ENCODE measurements at places on chromosomes 13 and 19. TPM values are rescaled to one million over a fixed set of nuclear protein-coding genes. Genes with fewer than 3 reads are reported as not detected.

- no peaks in the 10 kb centered on the region for H3K27me3 ChIP-seq
- no peak for DNase-seq
- H3K4me3 ChIP-seq, result no peak overlapping the region
- no peak overlapping the region for H3K27ac ChIP-seq
Observed at GRCh38 chr13:59734393-59734792, 429.3 kb downstream of the DIAPH3 start.

DNA sequence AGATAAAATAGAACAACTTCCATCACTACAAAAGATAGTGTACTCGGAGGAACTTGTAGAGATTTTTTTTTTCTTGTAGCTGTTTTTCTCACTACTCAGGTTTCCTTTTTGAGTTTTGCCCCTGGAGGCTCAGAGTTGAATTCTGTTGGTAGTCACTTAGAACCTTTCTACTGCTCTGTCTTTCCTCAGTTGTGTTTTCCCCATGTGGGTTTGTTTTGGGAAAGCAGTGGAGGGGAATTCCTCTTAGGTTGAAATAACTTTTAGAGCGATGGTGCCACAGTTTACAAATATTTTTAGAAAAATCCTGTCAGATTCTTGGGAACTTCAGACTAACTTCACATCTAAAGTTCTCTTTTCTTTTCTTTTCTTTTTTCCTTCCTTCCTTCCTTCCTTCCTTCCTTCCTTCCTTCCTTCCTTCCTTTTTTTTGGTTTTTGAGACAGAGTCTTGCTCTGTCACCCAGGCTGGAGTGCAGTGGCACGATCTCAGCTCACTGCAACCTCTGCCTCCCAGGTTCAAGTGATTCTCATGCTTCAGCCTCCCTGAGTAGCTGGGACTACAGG is 65.8 kb downstream of the LRCH1 start:
- peaks cover 44% of the 10 kb centered on the region for H3K4me1 ChIP-seq
- H3K27ac ChIP-seq, result no peak overlapping the region
- no peak for DNase-seq

DNA sequence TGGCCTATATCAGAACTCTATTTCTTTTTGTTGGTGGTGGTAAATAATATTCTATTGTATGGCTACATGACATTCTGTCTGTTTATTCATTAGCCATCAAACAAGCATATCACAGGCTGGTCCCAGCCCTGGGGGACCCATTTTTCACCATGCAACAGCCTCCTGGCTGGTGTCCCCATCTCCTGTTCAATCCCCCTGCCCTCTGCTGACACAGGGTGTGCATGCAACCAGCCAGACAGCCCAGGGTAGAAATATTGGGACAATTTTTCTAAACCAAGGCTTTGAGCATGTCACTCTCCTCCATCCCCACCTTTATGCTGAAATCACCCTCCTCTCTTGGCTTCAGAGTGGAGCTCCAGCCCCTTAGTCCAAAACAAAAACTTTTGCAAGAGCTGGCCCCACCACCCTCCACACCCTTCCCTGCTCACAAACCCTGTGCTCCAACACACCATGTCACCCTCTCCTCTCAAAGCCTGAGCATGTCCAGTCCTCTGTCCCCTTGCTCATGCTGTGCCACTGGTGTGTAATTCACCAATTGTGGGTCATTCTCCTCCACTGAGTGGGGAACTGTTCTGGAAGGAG is 153.0 kb upstream of the UQCRFS1 start:
- no peak overlapping the region for H3K4me3 ChIP-seq
- H3K4me1 ChIP-seq, result no peaks in the 10 kb centered on the region
- peaks cover 8% of the 10 kb centered on the region for H3K27me3 ChIP-seq
- H3K36me3 ChIP-seq, result no peaks in the 10 kb centered on the region
- H3K27ac ChIP-seq, result no peak overlapping the region

DNA sequence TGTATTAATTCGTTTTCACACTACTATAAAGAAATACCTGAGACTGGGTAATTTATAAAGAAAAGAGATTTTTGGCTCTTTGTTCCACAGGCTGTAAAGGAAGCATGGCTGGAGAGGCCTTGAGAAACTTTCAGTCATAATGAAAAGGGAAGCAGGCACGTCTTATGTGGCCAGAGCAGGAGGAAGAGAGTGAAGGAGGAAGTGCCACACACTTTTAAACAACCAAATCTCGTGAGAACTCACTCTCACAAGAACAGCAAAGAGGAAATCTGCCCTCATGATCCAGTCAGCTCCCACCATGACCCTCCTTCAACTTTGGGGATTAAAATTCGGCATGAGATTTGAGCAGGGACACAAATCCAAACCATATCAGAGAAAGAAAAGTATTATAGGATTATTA is 1255.9 kb upstream of the MIR17HG start:
- H3K4me3 ChIP-seq, result no peak overlapping the region
- H3K27me3 ChIP-seq, result no peaks in the 10 kb centered on the region
- no peak for DNase-seq
- H3K4me1 ChIP-seq, result no peaks in the 10 kb centered on the region
- H3K36me3 ChIP-seq, result no peaks in the 10 kb centered on the region

DNA sequence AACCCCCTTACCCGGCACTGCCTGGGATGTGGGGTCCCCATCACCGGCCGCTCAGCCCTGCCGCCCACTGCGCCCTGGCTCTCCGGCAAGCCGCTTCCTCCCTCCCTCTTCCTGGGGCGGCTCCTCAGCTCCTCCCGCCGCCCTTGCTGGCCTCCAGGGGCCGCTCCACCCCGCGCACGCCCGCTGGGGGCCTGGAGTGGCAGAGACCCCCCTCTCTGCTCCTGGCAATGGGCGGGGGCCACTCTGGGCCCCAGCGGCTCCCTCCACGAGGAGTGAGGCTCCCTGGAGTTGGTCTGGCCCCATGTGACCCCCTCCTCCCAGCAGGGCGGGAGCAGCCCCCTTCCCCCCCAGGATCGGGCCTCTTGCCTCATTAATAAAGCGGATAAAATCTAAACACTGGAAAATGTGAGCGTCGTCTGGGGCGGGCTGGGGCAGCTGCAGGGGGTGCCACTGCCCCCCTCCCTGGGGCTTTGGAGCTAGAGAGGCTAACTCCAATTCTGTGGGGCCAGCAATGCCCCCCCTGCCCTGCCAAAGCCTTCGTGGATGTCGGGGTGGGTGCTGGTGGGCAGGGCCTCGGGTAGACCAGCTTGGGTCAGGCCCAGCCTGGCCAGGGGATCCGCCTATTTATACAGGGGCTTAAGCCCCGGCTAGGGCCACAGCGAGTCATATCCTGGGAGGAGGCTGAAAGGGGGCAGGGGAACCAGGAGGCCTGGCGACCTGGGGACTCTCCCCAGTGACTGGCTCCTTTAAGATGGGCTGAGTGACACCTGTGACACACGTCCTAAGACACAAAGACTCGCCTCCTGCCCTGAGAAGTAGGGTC is at the start of gene PTGER1:
Gene PTGER1, minus strand, starts transcription at position 104 of the 823 bp plus-strand sequence. CDS start 1,034 bp downstream, outside the sequence.
- peaks cover 62% of the 10 kb centered on the region for H3K4me1 ChIP-seq
- H3K4me3 ChIP-seq, result peak within 1 kb of the TSS; percentile 9
- peaks cover 35% of the 10 kb centered on the region for H3K36me3 ChIP-seq
- H3K27me3 ChIP-seq, result peaks cover 28% of the 10 kb centered on the region
- H3K27ac ChIP-seq, result no peak within 1 kb of the TSS
- DNase-seq, result peak; percentile 62

- H3K27me3 ChIP-seq, result peaks cover 11% of the 10 kb centered on the region
- H3K4me1 ChIP-seq, result peaks cover 30% of the 10 kb centered on the region
- no peaks in the 10 kb centered on the region for H3K36me3 ChIP-seq
- DNase-seq, result no peak
Observed at GRCh38 chr19:611481-611868, 21.8 kb downstream of the HCN2 start.

SLITRK1 gene
- total RNA-seq, result not detected

SDHAF1 gene
- 29.6 TPM for total RNA-seq

RNF113B gene
- total RNA-seq, result not detected

DNA sequence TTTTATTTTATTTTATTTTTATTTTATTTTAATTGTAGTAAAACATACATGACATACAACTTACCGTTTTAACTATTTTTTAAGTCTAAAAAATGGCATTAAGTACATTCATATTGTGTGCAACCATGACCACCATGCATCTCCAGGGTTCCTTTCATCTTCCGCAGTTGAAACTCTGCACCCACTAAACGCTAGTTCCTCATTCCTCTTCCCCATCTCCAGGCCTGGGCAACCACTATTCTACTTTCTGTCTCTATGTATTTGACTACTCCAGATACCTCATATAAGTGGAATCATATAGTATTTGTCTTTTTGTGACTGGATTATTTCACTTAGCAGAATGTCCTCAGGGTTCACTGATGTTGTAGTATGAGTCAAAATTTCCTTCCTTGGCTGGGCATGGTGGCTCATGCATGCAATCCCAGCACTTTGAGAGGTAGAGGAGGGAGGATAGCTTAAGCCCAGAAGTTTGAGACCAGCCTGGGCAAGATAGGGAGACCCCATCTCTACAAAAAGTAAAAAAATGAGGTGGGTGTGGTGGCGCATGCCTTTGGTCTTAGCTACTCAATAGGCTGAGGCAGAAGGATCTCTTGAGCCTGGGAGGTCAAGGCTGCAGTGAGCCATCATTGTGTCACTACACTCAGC is 55.7 kb upstream of the ZNF507 start:
- H3K27me3 ChIP-seq, result peaks cover 2% of the 10 kb centered on the region
- no peaks in the 10 kb centered on the region for H3K36me3 ChIP-seq

DNA sequence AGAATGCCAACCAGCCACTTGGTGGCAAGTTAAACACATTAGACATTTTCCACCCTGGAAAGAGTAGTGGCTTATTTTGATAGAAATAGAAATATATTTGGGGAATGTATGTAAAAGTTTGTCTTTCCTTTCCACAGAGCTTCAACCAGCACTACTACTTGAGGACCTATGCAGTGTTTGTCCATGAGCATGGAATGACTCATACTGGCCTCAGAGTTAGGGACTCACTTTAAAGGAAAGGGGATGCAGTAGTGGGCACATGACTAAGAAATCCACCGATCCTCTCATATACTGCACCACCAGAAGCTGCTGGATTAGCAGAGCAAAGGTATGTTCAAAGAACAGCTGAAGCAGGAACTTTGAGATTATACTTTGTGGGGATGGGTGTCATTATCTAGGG is 62.6 kb downstream of the LACC1 start:
- no peaks in the 10 kb centered on the region for H3K36me3 ChIP-seq
- DNase-seq, result no peak
- no peak overlapping the region for H3K4me3 ChIP-seq
- H3K27me3 ChIP-seq, result no peaks in the 10 kb centered on the region
- no peak overlapping the region for H3K27ac ChIP-seq

- H3K36me3 ChIP-seq, result no peaks in the 10 kb centered on the region
- H3K27ac ChIP-seq, result no peak overlapping the region
Observed at GRCh38 chr19:40139533-40140287, 49.0 kb upstream of the ZNF780A start.

GRCh38 chr19:29259867-29260281 is 46.9 kb upstream of the UQCRFS1 start:
- no peaks in the 10 kb centered on the region for H3K36me3 ChIP-seq
- peaks cover 4% of the 10 kb centered on the region for H3K27me3 ChIP-seq
- H3K4me3 ChIP-seq, result no peak overlapping the region
- DNase-seq, result peak; percentile 20
- H3K4me1 ChIP-seq, result no peaks in the 10 kb centered on the region
- no peak overlapping the region for H3K27ac ChIP-seq

GRCh38 chr13:25922376-25922775 is 129.4 kb downstream of the SHISA2 start:
- H3K4me1 ChIP-seq, result no peaks in the 10 kb centered on the region
- H3K36me3 ChIP-seq, result no peaks in the 10 kb centered on the region
- DNase-seq, result no peak
- no peaks in the 10 kb centered on the region for H3K27me3 ChIP-seq

ZNF426 gene
- 12.6 TPM for total RNA-seq

DNA sequence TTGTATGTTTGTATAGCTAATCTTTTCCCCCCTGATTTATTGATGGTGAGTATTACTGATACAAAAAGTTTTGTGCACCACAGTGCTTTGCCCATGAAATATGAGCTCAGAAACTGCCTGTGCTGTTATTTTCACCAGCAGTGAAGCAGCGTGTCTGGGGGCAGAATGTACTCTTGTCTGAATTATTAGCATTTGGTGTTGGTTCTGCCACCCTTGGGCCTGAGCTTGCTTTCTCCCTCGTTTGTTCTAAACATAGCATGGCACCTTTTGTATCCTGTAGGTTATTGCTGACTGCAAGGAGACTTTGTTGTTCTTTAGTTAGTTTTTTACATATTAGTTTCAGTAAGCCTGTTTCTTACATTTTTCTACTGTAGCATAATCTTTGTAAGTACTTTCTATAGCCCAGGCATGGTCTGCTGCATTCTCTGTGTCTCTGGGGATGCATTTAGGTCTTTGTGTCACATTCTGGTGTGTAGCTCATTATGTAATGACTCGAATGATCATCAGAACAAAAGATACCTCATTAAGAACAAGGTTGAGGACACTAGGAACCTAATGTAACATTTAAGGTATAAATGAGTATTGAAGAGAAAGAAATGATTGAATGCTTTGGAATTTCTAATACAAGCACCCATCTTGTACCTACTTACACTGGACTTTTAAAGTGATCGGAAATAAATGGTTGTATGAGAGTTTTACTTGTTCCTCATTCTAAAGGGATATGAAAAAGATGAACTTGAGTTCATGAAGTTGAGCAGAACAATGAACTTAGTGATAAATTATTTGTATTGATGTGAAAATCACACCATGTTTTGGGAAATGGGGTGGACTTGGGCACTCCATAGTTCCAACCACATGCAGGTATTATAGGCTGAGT is 50.3 kb upstream of the GPI start:
- peaks cover 56% of the 10 kb centered on the region for H3K4me1 ChIP-seq
- no peaks in the 10 kb centered on the region for H3K27me3 ChIP-seq
- H3K4me3 ChIP-seq, result no peak overlapping the region
- DNase-seq, result no peak

CRLF1 gene
- total RNA-seq, result 60.5 TPM

FAM216B gene
- total RNA-seq, result not detected

ODAD3 gene
- total RNA-seq, result not detected

DNA sequence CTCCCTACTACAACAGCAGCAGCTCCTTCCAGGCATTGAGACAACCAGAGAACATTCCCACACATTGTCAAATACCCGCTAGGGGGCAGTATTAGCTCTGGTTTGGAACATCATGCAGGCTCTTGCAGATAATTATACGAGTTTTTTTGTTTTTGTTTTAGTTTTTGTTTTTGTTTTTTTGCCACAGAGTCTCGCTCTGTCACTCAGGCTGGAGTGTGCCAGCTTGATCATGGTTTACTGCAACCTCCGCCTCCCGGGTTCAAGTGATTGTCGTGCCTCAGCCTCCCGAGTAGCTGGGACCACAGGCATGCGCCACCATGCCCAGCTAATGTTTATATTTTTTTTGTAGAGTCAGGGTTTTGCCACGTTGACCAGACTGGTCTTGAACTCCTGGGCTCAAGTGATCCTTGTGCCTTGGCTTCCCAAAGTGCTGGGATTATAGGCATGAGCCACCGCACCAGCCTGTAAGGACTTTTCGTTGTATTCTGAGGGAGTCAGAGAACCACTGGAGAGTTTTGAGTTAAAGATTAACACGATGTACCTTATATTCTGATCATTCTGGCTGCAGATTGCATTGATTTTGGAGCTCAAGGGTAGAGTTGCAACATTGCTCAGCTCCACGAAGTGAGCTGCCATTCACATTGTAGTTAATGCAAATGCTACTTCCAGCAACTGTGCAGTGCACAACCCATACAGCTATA is 41.7 kb upstream of the CEACAM20 start:
- no peaks in the 10 kb centered on the region for H3K4me1 ChIP-seq
- H3K4me3 ChIP-seq, result no peak overlapping the region
- H3K27ac ChIP-seq, result no peak overlapping the region
- no peaks in the 10 kb centered on the region for H3K36me3 ChIP-seq
- no peak for DNase-seq

Data from suprapubic skin (tissue), 4 donors.